ENCODE measurements at places on chromosomes 11 and 22. TPM values are rescaled to one million over a fixed set of nuclear protein-coding genes. Genes with fewer than 3 reads are reported as not detected.

LYVE1 gene
- total RNA-seq = 52.2 TPM

MMP13 gene
- total RNA-seq = 0.04 TPM

GRCh38 chr11:123457187-123457770 lies 27.2 kb downstream of the GRAMD1B start:
- H3K4me3 ChIP-seq = no peak overlapping the region
- H3K27ac ChIP-seq = peak overlapping the region; percentile 20
- H3K4me1 ChIP-seq = peaks cover 15% of the 10 kb centered on the region
- no peaks in the 10 kb centered on the region for H3K36me3 ChIP-seq
- peak; percentile 71 for DNase-seq
- H3K27me3 ChIP-seq = no peaks in the 10 kb centered on the region

GRCh38 chr22:43302531-43303041 lies 40.6 kb downstream of the SCUBE1 start:
- H3K36me3 ChIP-seq = no peaks in the 10 kb centered on the region
- peak overlapping the region; percentile 35 for H3K27ac ChIP-seq
- H3K4me1 ChIP-seq = peaks cover 44% of the 10 kb centered on the region
- no peak overlapping the region for H3K4me3 ChIP-seq
- H3K27me3 ChIP-seq = peaks cover 25% of the 10 kb centered on the region

OR52N5 gene
- total RNA-seq = not detected

NXPE1 gene
- not detected for total RNA-seq

DNA sequence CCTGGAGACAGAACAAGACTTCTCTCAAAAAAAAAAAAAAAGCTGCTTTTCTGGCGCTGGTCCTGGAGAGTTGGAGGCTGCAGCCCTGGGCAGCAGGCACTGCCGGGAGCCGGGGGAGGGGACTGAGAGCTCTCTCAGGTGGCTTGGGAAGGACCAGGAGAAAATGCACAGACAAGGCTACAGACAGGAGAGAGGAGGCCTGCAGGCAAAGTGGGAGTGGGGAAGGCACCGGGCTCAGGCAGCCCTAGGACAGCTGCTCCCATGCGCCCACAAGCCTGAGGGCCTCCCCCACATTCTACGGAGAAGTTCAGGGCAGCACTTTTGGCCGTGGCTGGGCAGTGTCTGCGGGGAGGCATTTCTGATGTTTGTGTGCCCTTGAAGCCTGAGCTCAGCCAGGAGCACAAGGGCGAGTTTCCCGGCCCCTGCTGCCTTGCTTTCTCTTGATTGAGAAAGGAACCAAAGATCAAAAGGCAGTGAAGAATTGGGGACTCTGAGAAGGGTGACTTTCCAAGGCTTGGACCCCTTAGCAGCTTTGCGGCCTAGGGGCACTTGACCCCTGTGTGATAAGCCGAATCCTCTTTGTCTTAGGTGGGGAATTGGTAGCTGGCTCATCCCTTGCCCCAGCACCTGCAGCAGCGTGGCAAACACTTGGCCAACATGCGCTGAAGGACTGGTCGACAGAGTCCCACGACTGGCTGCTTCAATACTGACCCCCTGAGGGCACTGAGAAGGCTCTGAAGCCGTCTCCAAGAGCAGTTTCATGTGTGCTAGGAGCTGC lies 35.3 kb downstream of the PPM1F start:
- H3K27ac ChIP-seq = no peak overlapping the region
- peak; percentile 48 for DNase-seq
- H3K27me3 ChIP-seq = no peaks in the 10 kb centered on the region
- peaks cover 9% of the 10 kb centered on the region for H3K4me1 ChIP-seq
- H3K36me3 ChIP-seq = peaks cover 31% of the 10 kb centered on the region
- H3K4me3 ChIP-seq = no peak overlapping the region

DNA sequence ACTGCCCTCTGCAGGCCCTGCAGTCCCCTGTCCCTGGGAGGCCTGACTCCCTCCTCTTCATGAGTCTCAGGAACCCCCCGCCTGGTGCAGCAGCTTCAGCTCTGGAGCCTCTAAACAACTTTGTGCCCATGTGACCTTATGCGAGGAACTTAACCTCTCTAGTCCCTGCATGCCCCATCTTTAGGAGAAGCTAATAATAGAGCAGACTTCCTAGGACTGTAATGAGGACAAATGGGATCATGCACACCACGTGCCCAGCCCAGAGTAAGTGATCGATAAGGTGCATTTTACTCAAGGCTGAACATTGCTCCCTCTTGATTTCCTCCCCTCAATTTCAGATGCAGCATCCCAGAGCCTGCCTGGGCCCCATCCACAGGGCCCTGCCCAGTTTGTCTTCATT lies 19.0 kb downstream of the KCNJ4 start:
- H3K36me3 ChIP-seq = no peaks in the 10 kb centered on the region
- H3K27ac ChIP-seq = no peak overlapping the region
- H3K4me1 ChIP-seq = no peaks in the 10 kb centered on the region

DNA sequence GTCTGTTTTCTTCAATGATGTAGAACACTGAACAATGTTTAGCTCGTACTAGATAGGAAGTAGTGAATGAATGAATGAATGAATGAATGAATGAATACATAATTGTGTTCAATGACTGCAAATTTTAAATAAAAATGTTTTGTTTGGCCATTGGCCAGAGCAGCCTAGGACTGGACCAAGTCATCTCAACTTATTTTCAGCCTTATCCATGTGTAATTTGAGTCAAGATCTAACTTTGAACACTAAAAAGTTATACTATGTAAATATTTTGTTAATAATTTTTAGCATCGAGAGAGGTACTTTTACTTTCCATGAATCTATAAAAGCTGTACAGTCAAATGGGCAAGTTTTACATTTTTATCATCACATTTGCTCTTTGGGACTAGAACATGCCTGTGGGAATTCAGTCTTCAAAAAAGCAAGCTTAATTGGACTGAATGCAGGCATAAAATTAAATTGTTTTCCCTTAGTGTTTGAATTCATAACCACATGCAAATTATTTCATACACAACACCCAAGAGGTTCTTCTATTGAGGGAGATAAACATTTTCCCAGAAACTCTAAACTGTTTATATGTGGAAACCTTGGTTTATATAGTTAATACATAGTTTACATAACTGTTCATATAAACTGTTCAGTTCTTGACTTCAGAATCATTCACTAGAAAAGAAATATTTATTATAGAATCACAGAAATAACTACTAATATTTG lies 222.1 kb upstream of the ANO3 start:
- no peaks in the 10 kb centered on the region for H3K4me1 ChIP-seq
- no peaks in the 10 kb centered on the region for H3K36me3 ChIP-seq
- no peaks in the 10 kb centered on the region for H3K27me3 ChIP-seq
- DNase-seq = no peak
- H3K27ac ChIP-seq = no peak overlapping the region

DNA sequence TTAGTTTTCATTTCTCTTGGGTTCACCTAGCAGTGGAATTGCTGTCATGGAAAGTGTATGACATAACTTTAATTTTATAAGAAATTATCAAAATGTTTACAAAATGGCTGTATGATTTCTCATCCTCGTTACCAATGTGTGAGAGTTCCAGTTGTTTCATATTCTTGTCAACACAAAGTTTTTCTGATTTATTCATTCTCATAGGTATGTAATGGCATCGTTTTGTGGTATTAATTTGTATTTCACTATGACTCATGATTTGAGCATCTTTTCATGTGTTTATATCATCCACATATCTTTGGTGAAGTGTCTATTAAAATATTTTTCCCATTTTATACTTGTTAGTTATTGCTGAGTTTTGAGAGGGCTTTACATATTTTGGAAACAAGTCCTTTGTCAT lies 5.5 kb downstream of the FAM111B start:
- no peaks in the 10 kb centered on the region for H3K4me1 ChIP-seq
- no peaks in the 10 kb centered on the region for H3K27me3 ChIP-seq
- H3K4me3 ChIP-seq = no peak overlapping the region
- H3K36me3 ChIP-seq = peaks cover 17% of the 10 kb centered on the region

- peak overlapping the region; percentile 66 for H3K4me3 ChIP-seq
- peak overlapping the region; percentile 86 for H3K27ac ChIP-seq
- peaks cover 15% of the 10 kb centered on the region for H3K36me3 ChIP-seq
- peaks cover 2% of the 10 kb centered on the region for H3K27me3 ChIP-seq
Measured at GRCh38 chr22:46149512-46150033, 753 bp upstream of the PPARA start.

GRCh38 chr11:45489281-45489905 lies 176.0 kb downstream of the CHST1 start:
- H3K27ac ChIP-seq = no peak overlapping the region
- H3K4me1 ChIP-seq = no peaks in the 10 kb centered on the region
- H3K36me3 ChIP-seq = no peaks in the 10 kb centered on the region
- H3K27me3 ChIP-seq = peaks cover 3% of the 10 kb centered on the region
- no peak for DNase-seq

DNA sequence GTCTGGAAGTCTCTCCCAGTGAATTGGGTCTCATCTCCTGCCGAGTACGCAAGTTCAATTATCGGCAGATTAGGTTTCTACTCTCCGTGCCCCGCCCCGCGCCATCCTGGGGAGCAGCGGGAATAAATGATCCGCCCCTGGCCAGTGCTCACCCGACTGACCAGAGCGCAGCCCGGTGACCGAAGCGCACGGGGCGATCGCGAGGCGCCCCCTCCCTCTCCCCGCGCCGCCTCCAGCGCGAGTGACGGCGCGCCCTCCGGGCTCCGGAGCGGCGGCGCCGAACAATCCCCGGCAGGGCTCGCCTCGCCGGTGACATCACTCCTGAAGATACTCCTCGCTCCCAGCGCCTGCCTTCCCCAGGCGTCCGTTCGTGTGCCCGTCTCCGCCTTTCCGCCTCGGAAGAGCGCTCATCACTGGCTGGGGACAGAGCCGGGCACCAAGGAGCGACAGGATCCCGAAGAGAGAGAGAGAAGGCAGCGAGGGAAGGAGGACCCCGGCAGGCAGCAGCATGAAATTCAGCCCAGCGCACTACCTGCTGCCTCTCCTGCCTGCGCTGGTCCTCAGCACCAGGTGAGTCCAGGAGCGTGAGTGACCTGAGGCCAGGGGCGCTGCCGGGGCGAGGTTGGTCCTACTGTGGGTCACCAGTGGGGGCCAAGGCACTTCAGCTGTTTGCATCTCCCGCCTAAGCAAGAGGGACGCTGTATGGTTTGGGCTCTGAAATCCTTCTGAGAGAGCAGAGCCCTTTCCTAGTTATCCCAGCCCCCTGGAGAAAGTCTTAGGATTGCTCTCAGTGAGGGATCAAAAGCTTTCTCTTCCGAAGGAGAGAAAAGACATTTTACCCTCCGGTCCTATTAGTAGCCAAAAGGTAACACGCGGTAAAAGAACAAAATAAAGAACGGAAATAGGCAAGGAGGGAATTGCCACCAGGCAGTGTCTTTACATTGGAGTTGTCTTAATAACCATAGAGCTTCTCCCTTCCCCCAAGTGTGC lies at the start of gene LUZP2:
TSS of gene LUZP2 (plus strand) at position 318 of the 990 bp plus-strand sequence.
- H3K4me3 ChIP-seq = peak within 1 kb of the TSS; percentile 55
- peaks cover 11% of the 10 kb centered on the region for H3K27me3 ChIP-seq
- H3K36me3 ChIP-seq = no peaks in the 10 kb centered on the region
- H3K4me1 ChIP-seq = peaks cover 7% of the 10 kb centered on the region
- H3K27ac ChIP-seq = no peak within 1 kb of the TSS

DNA sequence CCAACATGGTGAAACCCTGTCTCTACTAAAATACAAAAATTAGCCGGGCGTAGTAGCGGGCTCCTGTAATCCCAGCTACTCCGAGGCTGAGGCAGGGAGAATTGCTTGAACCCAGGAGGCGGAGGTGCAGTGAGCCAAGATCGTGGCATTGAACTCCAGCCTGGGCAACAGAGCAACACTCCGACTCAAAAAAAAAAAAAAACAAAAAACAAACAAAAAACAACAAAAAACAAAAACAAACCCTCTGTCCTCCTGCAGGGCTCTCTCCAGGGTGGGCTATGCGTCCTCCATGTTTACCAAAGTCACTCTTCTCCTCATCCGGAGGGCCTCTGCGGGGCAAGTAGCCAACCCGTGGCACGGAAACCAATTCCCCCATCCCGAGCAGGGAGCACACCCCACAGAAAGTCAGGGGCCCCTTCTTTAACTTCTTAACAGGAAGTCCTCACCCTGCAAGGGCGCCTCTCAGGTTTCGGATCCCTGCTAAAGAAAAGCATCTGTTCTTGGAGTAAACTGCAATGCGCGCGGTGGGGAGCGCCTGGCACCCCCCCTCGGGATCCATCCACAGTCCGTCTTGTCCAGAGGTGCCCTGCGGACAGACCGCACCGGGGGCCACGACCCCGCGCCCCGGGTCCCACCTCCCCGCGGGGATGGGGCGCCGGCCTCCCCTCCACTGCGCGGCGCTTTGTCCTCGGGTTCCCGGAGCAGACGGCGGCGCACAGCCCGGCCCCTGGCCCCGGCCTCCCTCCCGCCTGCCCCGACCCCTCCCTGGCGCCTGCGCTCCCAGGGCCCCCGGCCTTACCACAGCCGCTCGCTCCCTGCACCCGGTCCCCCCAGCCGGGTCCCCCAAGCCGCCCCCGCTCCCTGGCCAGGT lies 712 bp downstream of the CERK start:
- peak overlapping the region; percentile 82 for H3K27ac ChIP-seq
- H3K4me1 ChIP-seq = peaks cover 48% of the 10 kb centered on the region
- H3K27me3 ChIP-seq = no peaks in the 10 kb centered on the region
- peaks cover 4% of the 10 kb centered on the region for H3K36me3 ChIP-seq
- H3K4me3 ChIP-seq = peak overlapping the region; percentile 74

GRCh38 chr11:73680687-73681086 lies 34.3 kb downstream of the PLEKHB1 start:
- no peaks in the 10 kb centered on the region for H3K4me1 ChIP-seq
- peaks cover 21% of the 10 kb centered on the region for H3K36me3 ChIP-seq
- H3K27ac ChIP-seq = no peak overlapping the region

- no peaks in the 10 kb centered on the region for H3K36me3 ChIP-seq
- no peak for DNase-seq
- no peak overlapping the region for H3K27ac ChIP-seq
- H3K27me3 ChIP-seq = peaks cover 2% of the 10 kb centered on the region
- H3K4me1 ChIP-seq = no peaks in the 10 kb centered on the region
Measured at GRCh38 chr22:20627432-20627831, 120.0 kb downstream of the MED15 start.

NUDT8 gene
- total RNA-seq = 4.7 TPM

All from muscle of leg (tissue), 16 donors.